Stimulated activated CD8-positive, alpha-beta memory T cell treated with anti-CD3 and anti-CD28 coated beads, Interleukin-15, amount 100 ng/mL, for 4 hours (primary cell): ENCODE measurements at places on chromosomes 5 and 9.

DNA sequence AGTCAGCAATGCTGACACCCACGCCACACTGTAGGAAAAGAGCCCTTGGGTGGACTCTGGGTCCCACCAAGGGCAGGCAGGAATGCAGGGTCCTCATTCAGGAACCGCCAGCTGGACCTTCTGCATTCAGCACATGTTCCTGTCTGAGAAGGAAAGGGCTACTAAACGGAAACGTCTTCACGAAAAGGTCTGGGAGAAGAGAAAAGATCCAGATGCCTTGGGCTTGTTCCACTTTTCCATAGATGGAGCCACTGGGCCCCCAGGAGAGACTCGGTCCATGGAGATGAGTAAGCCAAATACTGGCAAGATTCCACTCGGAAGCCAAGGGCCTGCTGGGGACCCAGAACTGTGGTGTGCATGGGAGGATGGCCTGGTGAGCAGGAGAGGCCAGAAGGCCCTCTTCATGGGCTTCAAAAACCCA lies 38.4 kb downstream of the LHFPL2 start:
- no peak for DNase-seq

- no peak for DNase-seq
These were observed 462.1 kb upstream of the GRAMD2B start for GRCh38 chr5:125961150-125961549.

DNA sequence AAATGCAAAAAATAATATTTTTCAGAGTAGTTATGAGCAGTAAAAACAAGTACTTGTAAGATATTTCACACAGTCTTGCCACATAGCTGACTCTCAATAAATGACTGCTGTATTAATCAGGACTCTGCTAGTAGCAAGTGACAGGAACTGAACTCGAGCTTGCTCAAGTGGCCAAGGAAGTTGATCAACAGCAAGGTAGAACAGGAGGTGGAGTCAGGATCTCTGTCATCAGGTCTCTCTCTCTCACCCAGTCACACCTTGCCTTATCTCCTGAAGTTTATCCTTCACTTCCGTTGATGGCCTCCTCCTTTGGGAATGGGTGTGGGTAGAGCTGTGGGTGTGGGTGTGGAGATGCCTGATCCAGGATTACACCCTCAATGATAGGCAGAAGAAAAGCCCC lies 107.0 kb downstream of the GPBP1 start:
- DNase-seq = no peak

DNA sequence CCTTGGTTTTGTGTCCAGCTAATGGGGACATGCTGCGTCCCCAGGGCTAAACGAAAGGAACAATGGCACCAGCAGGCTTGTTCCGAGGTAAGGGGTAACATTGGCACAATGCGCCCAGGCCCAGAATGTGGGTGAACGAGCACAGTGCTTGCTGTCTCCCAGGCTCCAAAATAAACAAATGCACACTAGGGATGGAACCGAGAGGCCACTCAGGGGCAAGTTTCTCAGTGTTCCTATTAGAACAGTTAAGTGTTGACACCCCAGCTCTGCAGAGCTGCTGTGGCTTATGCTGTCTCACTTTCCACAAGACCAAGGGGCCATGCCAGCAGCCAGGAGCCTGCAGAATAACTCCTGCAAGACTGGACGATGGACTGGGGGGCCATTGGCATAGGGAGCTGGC lies 492.4 kb downstream of the GADD45G start:
- DNase-seq = no peak

GRCh38 chr9:125240649-125240999 lies 519 bp downstream of the HSPA5 start:
- DNase-seq = no peak

DNA sequence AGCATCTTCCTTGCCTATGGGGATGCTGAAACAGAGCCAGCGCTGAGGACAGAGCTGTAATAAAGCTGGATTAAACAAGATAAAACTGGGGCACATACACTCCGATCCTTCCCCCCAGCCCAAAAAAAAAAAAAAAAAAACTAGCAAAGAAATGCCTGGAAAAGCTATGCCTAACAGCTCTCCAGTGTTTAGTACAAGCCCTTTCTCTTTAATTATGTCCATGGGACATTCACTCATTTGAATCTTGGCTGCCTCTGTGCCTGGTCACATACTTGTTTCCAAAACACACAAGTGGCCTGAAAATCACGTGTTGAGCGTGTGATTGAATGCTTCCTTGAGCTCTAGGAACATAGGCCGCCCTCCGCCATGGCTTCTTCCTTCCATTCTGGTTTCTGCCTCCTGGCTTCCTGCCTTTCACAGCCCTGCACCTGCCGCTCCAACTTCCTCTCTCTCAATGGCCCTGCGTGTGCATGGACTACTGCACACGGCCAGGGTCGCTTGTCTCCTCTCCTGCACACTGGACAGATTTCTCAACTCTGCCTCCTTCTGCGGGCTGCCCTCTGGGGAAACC lies 111.0 kb upstream of the RETREG1 start:
- no peak for DNase-seq

DNA sequence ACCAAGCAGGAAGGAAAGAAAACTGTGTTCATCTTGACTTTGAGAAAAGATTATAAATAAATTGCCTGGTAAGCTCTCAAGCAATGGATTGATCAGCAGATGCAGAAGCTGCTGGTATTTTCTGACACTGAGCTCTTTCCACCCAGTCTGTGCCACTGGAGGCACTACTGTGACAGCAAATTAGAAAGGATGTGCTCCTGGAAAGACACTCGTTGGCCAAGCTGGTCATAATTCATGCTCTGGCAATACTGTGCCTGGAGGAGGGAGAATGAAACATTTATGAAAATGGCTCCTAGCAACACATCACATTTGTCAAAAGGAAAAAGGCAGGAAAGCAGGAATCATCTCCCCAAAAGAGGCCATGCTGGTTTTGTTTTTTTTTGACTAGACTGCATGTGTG lies 84.2 kb downstream of the CAVIN4 start:
- DNase-seq = no peak

DNA sequence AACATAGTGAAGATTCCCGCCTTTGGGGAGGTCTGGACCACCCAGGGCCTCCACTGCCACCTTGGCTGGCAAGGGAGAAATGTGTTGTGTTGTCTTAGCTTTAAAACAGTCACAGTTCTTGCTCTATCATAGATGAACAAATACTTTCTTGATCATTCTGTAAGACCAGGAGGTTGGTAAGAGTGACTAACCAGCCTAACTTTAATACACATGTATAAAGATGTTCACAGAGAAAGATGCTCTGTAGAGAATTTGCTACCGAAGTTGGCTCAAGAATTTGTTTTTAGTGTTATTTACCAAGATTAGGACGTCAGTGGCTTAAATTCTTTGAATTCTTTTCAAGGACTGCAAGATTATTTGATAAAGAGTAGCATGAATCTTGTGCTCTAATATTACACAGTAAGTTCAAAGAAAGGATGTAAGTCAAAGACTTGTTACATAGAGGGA lies 28.4 kb downstream of the GLRX start:
- DNase-seq = no peak

- DNase-seq = no peak
These were observed 3.5 kb upstream of the DDX41 start for GRCh38 chr5:177520271-177520670.

GRCh38 chr5:132076202-132076830 lies 2.7 kb downstream of the CSF2 start:
- no peak for DNase-seq

- DNase-seq = no peak
These were observed 34.3 kb upstream of the MACIR start for GRCh38 chr5:103224118-103224893.

DNA sequence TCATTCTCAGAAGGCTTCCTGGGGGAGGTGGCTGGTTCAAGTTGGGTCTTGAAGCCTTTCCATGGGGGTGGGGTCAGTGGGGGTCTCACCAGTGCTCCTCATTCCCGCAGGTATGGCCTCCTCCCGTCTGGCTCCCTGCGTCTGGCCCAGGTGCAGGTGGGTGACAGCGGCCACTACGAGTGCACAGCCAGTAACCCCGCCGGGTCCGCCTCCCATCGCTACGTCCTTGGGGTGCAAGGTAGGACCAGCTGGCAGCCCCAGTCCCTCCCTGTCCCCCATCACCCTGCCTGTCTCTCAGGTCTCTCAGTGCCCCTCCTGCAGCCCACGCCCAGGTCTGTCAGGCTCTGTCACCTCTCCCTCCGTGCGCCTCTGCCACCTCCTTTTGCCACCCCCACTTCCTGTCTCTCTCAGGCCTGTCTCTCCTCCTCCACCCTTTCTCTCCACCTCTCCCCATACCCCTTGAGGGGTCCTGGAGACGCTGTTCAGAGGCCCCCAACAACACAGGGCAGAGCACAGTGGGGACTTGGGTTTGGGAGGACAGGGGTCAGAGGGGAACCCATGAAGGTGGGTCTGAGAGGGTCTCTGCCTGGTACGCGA lies 72.3 kb downstream of the HMCN2 start:
- no peak for DNase-seq

GRCh38 chr5:95668216-95668615 lies 14.6 kb downstream of the SPATA9 start:
- no peak for DNase-seq

GRCh38 chr9:18405240-18405639 lies 68.7 kb upstream of the ADAMTSL1 start:
- no peak for DNase-seq

GRCh38 chr9:113056191-113057106 lies at the start of gene ZFP37:
Gene ZFP37 (minus strand): TSS chr9:113056724. CDS start chr9:113056688, 36 bp downstream.
- peak; percentile 51 for DNase-seq

DNA sequence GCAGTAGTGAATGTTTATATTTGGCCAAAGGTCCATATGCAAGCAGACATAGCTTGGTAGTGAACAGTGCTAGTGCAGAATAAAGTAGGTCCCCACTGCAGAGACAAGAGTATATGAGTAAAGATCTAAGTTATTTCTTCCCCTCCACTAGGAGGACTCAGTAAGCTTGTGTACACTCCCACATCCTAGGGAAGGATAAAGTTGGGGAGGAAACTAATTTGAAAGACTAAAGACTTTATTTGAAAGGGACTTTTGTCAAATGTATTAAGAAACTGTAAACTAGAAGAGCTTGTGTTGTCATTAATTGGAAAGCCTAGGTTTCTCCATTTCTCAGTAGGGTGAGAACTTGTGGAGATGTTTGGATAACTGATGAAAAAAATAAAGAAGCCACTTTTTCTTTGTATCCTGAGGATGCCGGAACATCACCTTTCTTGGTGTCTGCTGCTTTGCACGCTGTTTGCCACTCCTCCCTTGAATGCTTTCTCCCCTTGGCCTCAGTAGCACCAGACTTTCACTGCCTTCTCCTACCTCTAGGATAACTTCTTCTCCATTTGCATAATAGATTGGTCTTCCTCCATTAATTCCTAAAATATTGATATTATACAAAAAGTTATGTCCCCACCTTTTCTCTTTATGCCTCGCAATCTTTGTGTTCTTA lies 329.0 kb downstream of the PARP8 start:
- no peak for DNase-seq

GRCh38 chr5:4643190-4643589 lies 496.9 kb upstream of the ADAMTS16 start:
- DNase-seq = no peak

DNA sequence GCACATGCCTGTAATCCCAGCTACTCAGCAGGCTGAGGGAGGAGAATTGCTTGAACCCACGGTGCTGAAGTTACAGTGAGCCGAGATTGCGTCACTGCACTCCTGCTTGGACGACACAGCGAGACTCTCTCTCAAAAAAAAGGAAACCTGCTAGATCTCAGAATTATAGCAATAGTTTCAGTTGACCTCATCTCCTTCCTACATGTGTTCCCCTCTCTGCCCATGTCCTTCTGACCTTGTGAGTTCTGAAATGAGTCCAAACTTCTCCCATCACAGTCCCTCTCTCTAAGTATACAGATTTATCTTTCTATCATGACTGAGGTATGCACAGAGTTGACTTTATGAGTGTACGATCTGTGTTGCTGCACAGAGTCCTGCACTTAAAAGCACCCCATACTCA lies 44.6 kb upstream of the SHOC1 start:
- DNase-seq = no peak

GRCh38 chr9:111957856-111958631 lies 61.4 kb downstream of the UGCG start:
- DNase-seq = no peak

DNA sequence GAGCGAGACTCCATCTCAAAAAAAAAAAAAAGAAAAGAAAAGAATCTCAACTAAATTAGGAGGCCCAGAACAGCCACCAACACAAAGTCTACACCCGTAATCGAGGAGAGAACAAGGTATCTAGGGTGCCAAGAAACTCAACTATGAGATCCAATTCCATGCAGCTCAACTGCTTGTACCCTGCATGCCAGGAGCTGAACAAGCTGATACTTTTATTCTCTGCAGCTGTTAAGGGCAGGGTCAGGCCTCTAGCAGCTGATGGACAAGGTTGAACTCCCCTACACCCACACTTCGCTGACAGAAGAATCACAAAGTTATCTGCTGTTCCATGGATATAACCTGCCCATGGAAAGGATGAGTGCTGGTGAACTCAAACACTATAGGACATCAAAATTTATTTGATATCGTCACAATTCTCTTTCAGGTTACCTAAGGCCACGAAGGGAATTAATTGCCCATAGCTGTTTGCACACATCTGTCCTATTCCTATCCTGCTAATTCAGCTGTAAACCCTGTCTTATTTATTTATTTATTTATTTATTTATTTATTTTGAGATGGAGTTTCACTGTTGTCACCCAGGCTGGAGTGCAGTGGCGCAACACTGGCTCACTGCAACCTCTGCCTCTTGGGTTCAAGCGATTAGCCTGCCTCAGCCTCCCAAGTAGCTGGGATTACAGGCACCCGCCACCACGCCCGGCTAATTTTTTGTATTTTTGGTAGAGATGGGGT lies 20.7 kb downstream of the UBAP2 start:
- DNase-seq = no peak

- no peak for DNase-seq
These were observed 78.7 kb downstream of the XRCC4 start for GRCh38 chr5:83156001-83156400.

DNA sequence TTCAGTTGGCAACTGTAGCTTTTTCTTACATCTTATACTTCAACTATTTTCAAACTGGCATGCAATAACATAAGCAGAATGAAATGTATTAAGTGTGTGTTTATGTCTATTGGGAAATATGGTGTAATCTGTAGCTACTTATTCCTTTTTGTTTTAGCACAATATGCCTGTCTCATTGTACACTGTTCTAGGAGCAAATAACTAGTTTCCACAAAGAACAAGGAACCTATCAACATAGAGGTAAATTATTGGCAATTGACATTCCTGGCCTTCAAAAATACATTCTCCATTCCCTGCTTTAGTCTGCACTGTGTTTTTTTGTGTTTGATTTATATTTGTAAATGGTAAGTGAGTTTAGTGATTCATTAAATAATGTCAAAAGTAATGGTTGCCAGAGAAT lies 75.7 kb downstream of the FBXL7 start:
- DNase-seq = no peak

DNA sequence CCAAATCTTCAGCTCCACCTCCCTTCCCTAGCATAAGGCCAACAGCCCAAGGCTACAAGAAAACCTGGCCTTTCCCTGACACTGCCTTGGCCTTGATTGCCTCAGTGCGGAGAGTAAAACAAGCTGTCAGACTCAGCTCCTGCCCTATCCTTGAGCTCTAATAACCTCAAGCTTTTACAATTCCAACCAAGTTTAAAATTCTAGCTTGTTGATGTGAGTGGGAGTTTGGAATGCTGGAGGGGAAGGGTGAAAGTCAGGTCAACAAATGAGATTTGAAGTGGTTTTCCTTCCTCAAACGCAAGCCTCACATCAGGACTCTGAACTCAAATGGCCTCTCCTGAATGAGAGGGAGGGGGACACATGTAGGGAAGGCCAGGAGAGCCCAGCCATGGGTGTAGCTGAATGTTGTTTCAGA lies 197.0 kb upstream of the VLDLR start:
- no peak for DNase-seq
